ENCODE measurements at places on chromosomes 1 and 21.

GRCh38 chr1:205989786-205990185 is 13.4 kb downstream of the RAB7B start:
- no peak for DNase-seq

- DNase-seq, result peak; percentile 88
Observed at GRCh38 chr1:218658899-218659298, 313.8 kb downstream of the TGFB2 start.

- DNase-seq, result no peak
Observed at GRCh38 chr1:74426208-74426937, 86.0 kb downstream of the LRRC53 start.

DNA sequence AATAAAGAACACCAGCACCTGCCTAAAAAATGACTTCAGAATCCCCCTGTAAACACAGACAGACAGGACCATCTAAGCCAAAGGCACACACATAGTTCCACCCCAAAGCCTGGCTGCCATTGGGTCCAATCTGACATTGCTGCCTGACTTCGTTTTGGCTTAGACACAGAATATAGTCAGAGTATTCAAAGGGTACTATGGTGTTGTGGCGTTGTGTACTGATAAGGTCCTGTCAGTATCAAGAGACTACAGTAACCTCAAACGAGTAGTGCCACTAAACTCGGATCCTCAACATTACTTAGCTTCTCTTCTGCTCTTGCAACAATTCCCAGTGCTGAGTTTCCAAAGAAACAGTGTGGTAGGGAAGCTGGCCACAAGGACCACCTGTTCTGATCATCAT is 169.3 kb upstream of the NR5A2 start:
- no peak for DNase-seq

DNA sequence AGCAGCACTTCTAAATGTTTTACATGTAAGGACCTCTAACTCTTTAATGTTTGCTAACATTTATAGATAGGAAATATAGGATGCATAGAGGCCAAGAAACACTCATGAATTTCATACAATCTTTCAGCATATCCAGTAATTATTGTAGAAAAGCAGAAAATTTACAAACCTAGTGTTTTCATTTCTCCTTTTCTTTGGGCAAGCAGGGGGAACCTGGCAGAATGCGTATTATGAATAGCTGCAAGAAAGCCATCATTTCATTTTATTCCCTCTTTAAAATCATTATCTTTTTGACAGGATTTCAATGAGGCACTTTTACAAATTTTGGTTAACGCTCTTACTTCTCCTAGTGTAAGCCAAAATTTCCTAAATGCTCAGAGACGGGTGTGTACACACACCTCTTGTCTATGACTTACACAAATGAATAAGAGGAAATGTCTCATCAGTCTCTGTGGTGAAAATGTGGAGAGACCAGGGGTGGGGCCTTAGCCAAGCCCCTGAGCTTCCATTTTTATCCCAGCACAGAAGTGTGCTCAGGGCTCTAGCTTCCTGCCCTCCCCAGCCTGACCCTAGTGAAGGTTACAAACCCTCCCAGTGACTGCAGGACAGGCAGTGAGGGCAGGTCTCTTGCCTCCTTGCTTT is 91.6 kb downstream of the LRRC8C start:
- DNase-seq, result peak; percentile 85

DNA sequence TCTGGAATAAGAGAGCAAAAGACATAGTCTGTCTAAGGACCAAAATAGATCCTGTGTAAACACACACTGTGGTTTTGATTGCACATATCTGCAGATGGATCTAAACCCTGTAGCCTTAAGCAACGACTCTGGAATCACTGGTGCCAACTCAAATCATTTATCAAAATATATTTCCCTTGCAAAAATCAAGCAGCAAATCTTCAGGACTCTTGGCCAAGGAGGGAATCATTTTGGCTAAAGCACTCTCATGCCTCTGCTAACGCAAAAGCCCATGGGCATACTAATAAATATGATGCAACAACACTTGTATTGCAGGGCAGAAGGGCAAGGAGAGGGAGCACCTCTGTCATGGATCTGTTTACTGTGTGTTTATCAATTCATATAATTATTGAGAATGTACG is 155.4 kb upstream of the DUSP10 start:
- peak; percentile 70 for DNase-seq

DNA sequence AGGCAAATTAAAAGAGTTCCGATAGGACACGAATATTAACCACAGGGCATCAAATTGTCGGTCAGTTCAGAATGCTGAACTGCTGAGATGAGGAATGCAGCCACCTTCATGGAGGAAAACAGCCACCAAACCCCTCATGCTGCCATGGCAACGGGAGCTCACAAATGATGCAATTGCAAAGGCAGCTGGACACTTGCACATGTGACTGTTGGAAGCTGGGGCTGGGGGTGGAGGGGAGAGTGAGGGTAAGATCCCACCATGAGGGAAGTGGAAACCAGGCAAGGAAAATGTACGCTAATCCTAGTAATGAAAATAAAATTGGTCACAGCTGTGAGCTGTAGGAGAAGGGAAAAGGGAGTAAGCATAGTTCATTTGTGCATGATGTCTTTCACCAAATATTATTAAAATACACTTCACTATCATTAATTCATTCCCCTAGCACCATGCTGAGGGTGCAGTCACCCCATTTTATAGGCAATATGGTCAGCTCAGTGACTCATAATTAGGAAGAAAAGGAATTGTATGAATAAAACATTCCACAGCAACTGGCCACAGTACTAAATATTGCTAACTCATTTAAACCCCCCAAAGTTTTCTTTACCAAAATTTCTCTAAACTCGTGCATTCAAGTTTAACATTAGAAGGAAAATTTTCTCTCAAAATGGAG is 15.3 kb downstream of the BECN2 start:
- DNase-seq, result peak; percentile 11
